ENCODE measurements at places on chromosomes 6 and 20.

- DNase-seq = peak; percentile 46
These were observed 171.2 kb upstream of the BMP5 start for GRCh38 chr6:56046576-56046975.

GRCh38 chr6:114998492-114998891, 655.7 kb upstream of the HS3ST5 start:
- DNase-seq = no peak

DNA sequence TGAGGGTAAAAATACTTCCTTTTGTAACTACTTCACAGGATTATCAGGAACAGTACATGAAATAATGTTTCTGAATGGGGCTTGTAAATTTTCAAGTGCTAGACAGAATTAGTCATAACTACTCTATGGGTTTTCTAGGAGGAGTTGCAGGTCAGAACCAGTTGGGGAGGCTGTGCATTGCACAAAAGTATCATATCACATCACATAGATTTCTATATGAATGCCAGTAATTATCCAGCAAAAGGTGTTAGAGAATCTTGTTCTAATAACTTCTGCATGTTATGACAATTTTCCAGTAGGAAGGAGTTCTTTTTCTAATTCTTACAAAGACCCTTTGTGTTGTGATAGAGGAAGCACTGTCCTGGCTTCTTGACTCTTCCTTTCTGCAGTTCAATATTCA, 551.6 kb downstream of the COL12A1 start:
- DNase-seq = no peak

DNA sequence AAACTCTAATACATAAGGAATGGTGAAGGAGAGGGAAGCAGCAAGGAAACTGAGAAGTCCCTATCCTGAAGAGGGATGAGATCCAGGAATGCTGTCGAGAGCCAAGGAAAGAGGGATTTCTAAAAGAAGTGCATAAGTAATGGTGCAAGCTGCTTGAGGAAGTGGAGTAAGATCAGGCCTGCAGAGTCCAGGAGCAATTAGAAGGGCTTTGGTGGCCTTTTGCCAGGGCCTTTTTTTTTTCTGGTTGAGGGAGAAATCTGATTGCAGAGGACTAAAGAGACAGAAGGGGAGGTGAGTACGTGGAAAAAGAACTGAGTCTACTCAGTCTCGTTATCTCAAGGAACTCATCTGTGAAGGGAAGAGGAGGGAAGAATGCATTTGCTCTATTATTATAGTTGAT, 396.2 kb downstream of the UTRN start:
- DNase-seq = no peak

- DNase-seq = no peak
These were observed 166.7 kb upstream of the THEMIS start for GRCh38 chr6:128067446-128068118.

DNA sequence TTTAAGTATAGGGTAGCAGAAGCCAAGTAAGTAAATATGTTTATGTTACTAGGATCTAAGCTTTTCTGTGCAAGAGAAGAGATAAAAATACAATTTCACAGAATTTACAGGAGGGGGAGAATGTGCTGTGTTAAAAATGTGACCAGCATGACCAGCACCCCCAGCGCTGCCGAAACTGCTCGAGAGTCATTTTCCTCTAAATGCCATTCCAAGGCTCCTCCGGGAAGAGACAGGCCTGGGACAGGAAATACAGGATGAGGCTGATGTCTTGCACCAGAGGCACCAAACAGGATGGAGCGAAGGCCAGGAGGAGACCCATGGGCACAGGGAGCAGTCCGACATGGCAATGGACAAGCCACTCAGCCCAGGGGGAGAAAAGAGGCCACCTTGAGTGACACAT, 21.1 kb downstream of the TAF4 start:
- no peak for DNase-seq

- DNase-seq = no peak
These were observed 12.0 kb downstream of the TCP1 start for GRCh38 chr6:159777240-159777904.

- DNase-seq = no peak
These were observed 75.9 kb upstream of the CST7 start for GRCh38 chr20:24873025-24873620.

DNA sequence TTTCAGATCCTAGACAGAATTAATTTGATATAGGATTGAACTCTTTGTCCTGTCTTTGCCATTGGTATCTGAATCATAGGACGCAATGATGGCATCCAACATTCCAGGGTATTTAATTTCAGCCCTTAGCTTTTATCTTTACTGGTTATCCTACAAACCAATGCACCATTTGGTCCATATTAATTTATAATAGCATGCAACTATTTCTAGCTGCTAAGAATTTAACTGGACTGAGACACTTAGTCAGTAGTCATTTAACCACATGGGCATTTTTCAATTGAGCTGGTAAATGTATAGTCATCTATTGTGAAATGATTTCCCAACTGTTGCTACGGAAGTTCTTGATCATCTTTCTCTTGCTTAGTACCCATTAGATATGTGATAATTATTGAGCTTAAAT, 141.1 kb downstream of the CD164 start:
- DNase-seq = peak; percentile 87

GRCh38 chr6:11772109-11772825, 6.3 kb downstream of the ADTRP start:
- DNase-seq = peak; percentile 97

- no peak for DNase-seq
These were observed 134.6 kb upstream of the EEF1E1 start for GRCh38 chr6:8236956-8237355.

GRCh38 chr6:15453622-15454021, 207.8 kb downstream of the JARID2 start:
- DNase-seq = no peak

- no peak for DNase-seq
These were observed 2.6 kb downstream of the SYS1 start for GRCh38 chr20:45365444-45365970.

GRCh38 chr6:38264605-38265004, 375.1 kb downstream of the BTBD9 start:
- no peak for DNase-seq

DNA sequence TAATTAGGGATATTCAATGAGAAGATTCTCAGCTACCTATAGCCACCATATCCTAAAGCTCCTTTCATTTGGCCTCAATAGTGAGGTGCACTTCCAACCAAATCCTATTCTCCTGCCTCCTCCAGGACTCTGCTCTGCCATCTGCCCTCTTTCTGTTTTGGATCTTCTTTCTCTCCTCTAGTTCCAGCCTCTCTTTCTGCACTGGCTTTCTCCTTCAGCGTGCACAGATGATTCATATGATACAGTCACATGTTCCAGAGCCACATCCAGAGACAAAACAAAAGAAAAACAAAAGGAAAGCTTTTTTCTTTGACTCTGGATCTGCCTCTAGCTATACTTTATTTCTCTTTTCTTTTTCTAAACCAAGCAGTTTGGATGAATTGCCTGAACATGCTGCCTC, 531.9 kb upstream of the MAN1A1 start:
- DNase-seq = peak; percentile 59

DNA sequence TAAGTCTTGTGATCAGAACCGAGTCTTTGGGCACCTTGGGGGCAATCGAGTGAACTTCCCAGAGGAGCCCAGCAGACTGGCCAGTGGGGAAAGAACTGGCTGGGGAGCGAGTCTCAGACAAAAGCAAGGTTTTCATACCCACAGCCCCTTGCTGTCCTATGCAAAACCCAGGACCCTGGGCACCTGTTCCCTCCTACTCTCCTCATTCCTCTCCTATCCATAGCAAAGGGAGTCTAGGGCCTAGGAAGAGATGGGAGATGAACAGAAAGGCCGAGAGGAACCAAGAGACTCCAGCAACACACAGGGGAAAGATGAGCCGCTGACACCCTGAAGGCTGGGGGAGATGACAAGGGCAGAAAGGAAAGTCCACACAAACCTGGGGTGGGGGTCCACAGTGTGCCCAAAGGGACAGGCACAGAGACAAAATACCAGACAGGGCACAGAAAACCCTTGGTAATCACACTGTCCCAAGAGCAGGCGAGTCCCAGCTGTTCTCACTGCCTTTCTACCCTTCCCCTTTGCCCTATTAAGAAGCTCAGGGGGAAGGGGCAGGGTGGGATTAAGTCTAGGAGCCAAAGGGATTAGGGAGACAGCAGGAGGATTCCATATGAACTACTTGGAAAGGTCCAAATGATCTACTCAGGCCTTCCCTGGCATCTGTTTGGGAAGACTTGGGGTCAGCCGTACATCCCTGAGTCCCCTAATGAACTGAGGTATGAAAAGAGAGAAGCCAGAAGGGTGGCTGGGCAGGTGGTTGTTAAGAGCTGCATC, 6.5 kb downstream of the PPP1R18 start:
- no peak for DNase-seq

- no peak for DNase-seq
These were observed 81.7 kb downstream of the PREP start for GRCh38 chr6:105321207-105321606.

GRCh38 chr20:62580052-62580451, 62.3 kb upstream of the SLCO4A1 start:
- no peak for DNase-seq
